ENCODE measurements at places on chromosomes 13 and 19.

DNA sequence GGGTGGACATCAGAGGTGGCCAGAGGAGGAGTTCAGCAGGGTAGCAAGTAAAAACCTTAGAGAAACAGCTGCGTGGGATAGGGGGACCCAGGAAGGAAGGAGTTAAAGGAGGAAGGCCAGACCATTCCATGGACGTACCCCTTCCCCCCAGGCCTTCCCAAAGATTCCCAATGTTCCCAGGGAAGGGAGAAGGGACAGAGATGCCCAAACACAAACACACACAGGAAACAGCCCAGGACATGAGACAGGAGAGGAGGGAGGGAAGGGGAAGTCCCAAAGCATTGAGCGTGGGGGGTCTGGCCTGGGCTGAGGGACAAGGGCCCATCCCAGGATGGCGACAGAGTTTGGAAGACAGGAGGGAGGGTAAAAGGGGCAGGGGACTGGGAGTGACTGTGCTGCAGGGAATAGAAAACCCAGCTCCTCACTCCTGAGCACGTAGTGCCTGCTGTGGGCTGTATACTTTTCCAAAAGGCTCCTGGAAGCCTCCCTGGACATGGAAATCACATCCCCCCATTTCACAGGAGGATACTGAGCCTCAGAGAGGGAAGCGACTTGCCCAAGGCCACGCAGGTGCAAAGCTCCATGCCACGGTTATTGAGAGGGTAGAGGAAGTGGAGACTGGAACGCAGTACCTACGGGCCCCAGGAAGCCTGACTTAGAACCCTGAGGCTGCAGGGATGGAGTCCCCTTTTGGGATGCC is 1.1 kb downstream of the SYDE1 start:
- no peak for DNase-seq

DNA sequence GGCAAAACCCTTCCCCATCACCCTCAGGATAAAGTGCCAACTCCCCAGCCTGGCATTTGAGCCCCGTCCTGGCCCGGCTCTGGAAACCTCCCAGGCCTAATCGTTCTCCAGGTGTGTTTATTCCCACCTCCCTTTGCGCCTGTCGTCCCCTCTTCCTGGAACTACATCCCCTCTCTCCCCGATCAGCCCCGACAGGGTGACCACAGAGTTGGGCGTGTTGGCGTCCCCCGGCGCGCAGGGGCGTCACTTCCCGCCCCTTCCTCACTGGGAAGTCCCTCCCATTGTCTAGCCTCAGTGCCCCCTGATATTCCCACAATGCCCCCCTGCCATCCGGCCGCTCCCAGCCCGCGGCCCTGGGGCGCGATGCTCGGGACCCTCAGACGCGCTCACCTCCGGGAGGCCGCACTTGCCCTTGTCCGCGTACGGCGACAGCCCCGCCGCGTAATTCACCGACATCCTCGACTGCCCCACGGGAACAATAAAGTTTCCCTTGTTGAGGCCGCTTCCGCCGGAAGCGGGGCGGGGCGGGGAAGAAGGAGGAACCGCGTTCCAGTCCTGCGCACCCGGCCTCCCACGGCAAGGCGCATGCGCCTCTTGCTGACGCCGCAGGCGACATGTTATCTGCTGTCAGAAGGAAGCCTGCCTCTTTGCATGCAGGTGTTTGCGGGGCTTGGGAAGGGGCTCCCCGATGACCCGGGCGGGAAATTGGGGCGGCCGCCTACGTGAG is at the start of the genes ANKRD24 and SIRT6:
ANKRD24 (plus strand) TSS at position 606 of the 727 bp plus-strand sequence. CDS start 3,737 bp downstream, outside the sequence.
SIRT6 (minus strand) TSS at position 480 of the 727 bp plus-strand sequence; CDS start at position 456, 24 bp downstream.
- DNase-seq, result peak; percentile 93

GRCh38 chr13:33806470-33807248 is 11.3 kb upstream of the RFC3 start:
- no peak for DNase-seq

GRCh38 chr13:101942535-101943157 is 459.2 kb downstream of the FGF14 start:
- no peak for DNase-seq

- DNase-seq, result no peak
These were observed 7.7 kb downstream of the MEX3D start for GRCh38 chr19:1560286-1560882.

DNA sequence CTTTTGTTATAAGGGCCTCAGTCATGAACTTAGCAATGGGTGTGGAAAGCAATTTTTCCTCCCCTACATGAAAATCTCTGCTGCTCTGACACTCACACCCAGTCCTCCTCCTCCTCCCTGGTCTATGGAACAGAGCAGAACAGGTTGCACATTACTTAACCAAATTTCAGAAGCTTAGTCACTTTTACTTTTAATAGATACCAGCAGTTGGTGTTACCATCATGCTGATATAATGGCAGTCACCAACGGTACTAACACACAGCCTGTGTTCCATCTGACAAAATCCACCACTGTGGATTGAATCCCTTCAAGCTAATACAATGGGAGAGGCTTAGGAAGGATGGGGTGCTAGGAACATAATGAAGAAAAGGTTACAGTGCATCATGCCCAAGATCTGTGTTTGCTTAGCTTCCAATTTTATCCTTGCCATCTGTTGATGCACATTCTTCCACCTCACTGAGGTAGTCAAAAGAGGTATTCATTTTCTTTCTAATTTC is 9.8 kb downstream of the TPT1 start:
- DNase-seq, result no peak
